Smooth muscle cell of bladder (primary cell): ENCODE measurements at places on chromosomes 3 and 15. TPM values are rescaled to one million over a fixed set of nuclear protein-coding genes. Genes with fewer than 3 reads are reported as not detected.

Gene MYO5C
- 0.09 and 0.14 TPM in 2 replicates for total RNA-seq

Gene STRC
- total RNA-seq = not detected in 2 replicates

Gene PRR20G
- not detected in 2 replicates for total RNA-seq

Gene CFAP91
- total RNA-seq = 0.14 and 0.18 TPM in 2 replicates

Gene CEP63
- total RNA-seq = 23.9 and 25.1 TPM in 2 replicates

Gene C15orf62
- total RNA-seq = not detected in 2 replicates

Gene AADACL2
- not detected in 2 replicates for total RNA-seq

Gene BSN
- total RNA-seq = under 0.01 TPM in 2 replicates

Gene QTRT2
- 10.8 and 11.8 TPM in 2 replicates for total RNA-seq

Gene SST
- not detected in 2 replicates for total RNA-seq

Gene HGD
- total RNA-seq = 0.46 and 0.71 TPM in 2 replicates
